ENCODE measurements at places on chromosomes 16 and 17.

DNA sequence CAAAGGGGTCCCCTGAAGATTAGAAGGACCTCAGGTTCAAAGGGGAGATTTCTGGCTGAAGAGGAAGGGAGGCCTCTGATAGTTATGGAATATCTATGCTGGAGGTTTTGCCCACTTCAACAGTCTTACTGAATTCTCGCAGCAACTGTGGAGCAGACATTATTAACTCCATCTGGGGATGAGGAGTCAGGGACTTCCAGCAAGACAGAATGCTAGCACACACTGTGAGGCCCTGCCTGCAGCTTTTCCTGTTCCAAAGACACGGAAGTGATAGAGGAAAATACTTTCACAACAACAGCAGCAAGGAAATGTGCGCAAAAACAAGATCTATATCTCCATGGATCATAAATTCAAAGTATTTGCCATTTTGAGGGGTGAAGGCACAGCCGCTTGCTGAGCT lies 72.8 kb downstream of the RPH3AL start:
- DNase-seq, result no peak

DNA sequence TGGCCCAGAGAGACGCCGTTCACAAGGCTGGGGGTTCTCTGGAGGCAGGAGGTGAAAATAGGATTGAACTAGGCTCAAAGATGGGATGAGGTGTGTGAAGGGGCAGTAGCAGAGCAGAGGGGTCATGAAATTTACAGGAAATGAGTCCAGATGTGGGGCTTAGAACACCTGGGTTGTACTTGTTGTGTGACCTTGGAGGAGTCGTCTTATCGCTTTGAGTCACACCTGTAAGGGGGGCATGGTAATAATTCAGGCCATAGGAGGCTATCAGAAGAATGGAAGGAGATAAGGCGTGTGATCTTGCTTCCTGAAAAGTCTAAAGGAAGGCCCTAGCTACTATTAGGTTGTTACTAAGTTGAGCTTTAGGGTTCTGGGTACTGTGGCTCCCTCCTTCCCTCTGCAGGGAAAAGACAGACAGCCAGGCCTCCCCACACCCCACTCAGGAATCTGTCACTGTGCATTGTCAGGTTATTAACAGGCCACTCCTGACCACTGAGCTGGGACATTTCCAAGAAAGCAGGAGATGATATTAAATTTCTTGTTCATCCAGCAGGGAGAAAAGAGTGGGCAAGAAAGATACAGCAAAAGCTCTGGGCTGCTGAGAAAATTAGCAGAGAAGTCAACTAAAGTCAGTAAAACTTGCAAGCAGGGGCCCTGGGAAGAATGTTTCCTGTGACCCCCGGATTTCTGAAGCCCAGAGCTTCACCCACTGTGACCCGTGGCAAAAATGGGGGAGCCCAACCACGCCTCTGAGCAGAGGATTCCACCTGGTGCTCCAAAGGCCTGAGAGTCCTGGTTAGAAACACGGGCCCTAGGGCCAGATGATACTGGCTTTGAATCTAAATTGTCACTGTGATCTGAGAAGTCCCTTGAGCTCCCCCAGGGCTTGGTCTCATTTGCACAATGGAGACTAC lies 6.0 kb upstream of the CDC42EP4 start:
- no peak for DNase-seq

- DNase-seq, result no peak
These were observed 66.3 kb downstream of the CACNG1 start for GRCh38 chr17:67110619-67111018.

- no peak for DNase-seq
These were observed 21.8 kb downstream of the NARF start for GRCh38 chr17:82480318-82480717.

GRCh38 chr16:47984669-47985068 lies 171.1 kb downstream of the ABCC12 start:
- no peak for DNase-seq

DNA sequence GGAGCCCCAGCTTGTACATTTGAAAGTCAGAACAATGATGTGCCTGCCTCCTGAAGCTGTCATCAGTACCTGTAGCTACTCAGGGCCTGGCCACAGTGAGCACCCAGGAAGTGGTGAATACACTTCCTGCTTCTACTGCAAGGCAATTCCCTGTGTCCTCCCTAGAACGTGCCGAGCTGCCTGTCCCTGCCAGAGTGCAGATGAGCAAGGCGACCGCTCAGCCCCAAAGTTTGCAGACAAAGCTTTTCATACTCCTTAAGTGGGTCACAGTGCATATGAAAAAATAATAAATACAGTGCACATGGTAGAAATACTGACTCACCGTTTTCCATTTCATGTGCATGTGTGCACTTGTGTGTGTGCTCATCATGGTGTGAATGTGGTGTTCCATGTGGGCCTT lies 77.3 kb downstream of the MPRIP start:
- no peak for DNase-seq

GRCh38 chr17:60601447-60602384 lies 1.7 kb downstream of the PPM1D start:
- no peak for DNase-seq

DNA sequence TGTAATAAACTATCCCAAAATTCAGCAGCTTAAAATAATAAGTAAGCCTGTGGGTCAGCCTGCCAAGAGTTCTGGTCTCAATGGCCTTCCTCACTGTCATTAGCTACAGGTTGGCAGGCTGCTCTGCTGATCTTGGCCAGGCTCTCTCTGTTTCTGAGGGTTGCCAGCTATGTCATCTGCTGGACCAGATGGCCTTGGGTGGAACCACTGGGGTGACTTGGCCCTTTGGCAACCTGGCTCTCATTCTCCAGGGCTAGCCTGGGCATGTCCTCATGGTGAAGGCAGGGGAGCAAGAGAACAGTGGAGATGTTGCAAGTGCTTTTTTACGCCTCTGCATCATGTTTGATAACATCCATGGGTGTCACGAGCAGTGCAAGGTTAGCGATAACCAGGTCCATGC lies 13.9 kb downstream of the ITGAM start:
- no peak for DNase-seq

GRCh38 chr17:72164158-72164739 lies 43.4 kb downstream of the SOX9 start:
- no peak for DNase-seq

GRCh38 chr17:70375813-70376770 lies 206.8 kb downstream of the KCNJ2 start:
- no peak for DNase-seq

GRCh38 chr16:78431004-78431670 lies 331.7 kb downstream of the WWOX start:
- DNase-seq, result no peak

GRCh38 chr16:20844588-20844987 lies 38.3 kb downstream of the REXO5 start:
- DNase-seq, result no peak

- no peak for DNase-seq
These were observed 45.0 kb upstream of the ARHGAP44 start for GRCh38 chr17:12744298-12744697.

DNA sequence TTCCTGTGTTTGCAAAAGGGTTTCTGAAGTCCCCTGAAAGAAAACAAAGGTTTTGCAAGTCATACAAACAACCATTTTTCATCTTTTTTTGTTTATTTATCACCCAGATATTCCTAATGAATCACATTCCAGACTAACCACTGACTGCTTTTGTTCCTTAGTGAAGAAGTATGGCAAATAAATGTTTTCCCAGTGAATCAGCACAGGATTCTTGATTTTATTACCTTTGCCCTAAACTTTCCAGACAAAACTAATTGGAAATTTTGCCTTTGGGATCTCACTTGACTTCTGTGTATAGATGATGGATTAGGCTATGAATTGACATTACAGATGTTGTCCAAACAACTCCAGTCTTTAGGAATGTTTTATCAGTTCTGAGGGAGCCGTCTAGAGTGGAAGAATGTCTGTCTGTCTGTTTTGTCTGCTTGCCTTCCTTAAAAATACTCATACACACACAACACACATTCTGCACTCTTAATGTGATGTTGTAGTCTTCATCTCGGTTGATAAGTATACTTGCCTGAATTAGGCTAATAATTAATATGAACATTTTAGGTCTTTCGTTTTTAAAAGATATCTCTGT lies 48.9 kb downstream of the VMP1 start:
- DNase-seq, result no peak
